ENCODE measurements at places on chromosomes 5 and 9.

- DNase-seq: no peak
Measured at GRCh38 chr9:34443976-34444375, 14.4 kb downstream of the FAM219A start.

DNA sequence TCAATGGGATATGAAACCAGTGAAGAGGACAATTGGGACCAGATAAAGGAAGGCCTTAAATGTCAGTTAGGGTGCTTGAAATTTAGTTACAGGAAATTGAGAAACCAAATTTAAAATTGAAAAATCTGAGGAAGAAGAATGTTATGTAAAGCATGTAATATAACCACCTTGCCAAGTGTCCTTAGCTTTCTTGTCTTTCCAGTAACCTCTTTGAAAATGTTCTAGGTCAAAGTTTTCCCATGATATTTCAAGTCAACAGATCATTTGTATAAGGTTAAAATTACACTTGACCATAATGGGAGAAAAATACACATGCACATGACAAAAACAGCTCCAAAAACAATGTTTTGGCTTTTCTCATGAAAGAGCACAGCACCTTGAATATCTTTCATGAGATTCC is 21.1 kb downstream of the LOX start:
- no peak for DNase-seq

DNA sequence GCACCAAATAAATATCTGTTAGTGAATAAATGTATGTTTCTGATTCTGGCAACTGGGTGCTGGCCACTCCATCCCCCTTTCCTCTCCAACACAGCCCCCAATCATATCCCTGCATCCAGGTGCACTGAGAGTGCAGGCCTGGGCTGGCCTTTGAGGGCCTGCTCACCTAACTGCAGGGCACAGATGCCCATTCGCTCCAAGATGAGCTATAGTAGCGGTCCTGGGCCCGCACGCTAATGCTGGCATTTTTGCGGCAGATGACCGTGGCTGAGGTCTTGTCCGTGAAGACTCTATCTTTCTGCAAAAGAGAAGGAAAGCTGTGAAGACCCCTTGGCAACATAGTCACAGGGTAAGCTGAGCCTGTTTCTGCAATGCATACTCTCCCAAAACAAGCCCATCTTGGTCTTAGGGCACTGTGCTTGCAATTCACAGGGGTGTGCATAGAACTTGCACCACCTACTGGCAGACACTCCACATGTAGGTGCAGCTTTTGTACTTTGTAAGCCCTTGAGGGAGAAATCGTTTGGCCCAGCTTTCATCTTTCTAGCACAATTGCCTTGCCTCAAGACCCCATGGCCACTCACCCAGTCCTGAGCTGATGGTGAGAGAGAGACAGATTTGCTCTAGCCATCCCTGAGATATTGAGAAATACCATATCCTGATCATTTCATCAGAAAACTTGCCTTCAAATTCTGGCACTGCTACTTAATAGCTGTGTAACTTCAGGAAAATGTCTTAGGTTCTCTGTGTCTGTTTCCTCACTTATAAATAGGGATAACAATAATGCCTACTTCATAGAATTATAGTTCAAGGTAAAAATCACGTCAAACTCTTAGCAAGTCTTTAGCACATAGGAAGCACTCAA is 13.5 kb downstream of the IL12B start:
- DNase-seq: peak; percentile 72

GRCh38 chr9:34412336-34412735 is 35.6 kb upstream of the MYORG start:
- DNase-seq: no peak

- no peak for DNase-seq
Measured at GRCh38 chr5:145680767-145681166, 154.4 kb downstream of the PRELID2 start.

GRCh38 chr5:133824661-133825254 is 143.7 kb downstream of the C5orf15 start:
- no peak for DNase-seq

GRCh38 chr5:137470111-137470920 is 28.8 kb downstream of the SPOCK1 start:
- no peak for DNase-seq

DNA sequence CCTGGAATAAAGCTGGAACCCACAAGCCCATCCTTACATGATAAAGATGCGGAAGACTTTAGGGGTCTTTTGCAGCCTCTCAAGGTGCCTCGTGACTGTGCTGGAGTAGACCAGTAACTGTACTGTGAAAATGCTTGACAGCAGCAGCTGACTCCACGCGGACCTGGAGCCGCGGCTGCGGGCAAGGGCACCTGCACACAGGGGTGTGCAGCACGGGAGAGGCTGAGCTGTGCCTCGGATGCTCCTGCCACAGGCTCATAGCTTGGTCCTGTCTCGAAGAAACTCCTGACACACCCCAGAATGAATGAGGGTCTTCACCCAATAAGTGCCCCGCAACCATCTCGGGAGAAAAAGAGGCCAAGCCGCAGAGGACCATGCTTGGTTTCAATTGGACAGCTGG is 40.3 kb upstream of the CEP72 start:
- DNase-seq: no peak
